ENCODE measurements at places on chromosomes 7 and 10. TPM values are rescaled to one million over a fixed set of nuclear protein-coding genes. Genes with fewer than 3 reads are reported as not detected.

The SPOCK2 gene
- total RNA-seq = 4.5 TPM

The PIP gene
- total RNA-seq = not detected

The ZNF804B gene
- total RNA-seq = not detected

The ZNF783 gene
- total RNA-seq = 23.8 TPM

The KCNH2 gene
- 2.4 TPM for total RNA-seq

The STMP1 gene
- total RNA-seq = 29.8 TPM

The FAM131B gene
- 2.8 TPM for total RNA-seq

The AGR3 gene
- not detected for total RNA-seq

The TRIM50 gene
- total RNA-seq = not detected

The CYP2C18 gene
- not detected for total RNA-seq

The WIPF3 gene
- 2.4 TPM for total RNA-seq
